Fibroblast of lung (primary cell): ENCODE measurements at places on chromosomes 1 and 21. TPM values are rescaled to one million over a fixed set of nuclear protein-coding genes. Genes with fewer than 3 reads are reported as not detected.

The CR2 gene
- not detected in 2 replicates for total RNA-seq

The SYTL1 gene
- total RNA-seq = under 0.01 and 0.17 TPM in 2 replicates

The LAMC2 gene
- 0.99 and 2.8 TPM in 2 replicates for total RNA-seq

The RGS8 gene
- not detected in 2 replicates for total RNA-seq

The LCE3D gene
- not detected in 2 replicates for total RNA-seq

The KIF2C gene
- 0.51 and 9.2 TPM in 2 replicates for total RNA-seq

The KCNK2 gene
- total RNA-seq = 2.8 and 6.4 TPM in 2 replicates
